ENCODE measurements at places on chromosomes 4 and X. TPM values are rescaled to one million over a fixed set of nuclear protein-coding genes. Genes with fewer than 3 reads are reported as not detected.

Gene CPLX1
- total RNA-seq: 1.6 TPM

Gene ZCCHC18
- total RNA-seq: not detected

- H3K4me1 ChIP-seq: no peaks in the 10 kb centered on the region
- no peak overlapping the region for H3K4me3 ChIP-seq
- H3K27ac ChIP-seq: no peak overlapping the region
Measured at GRCh38 chrX:63434206-63434605, 83.1 kb upstream of the SPIN4 start.

Gene PALLD
- 168 TPM for total RNA-seq

DNA sequence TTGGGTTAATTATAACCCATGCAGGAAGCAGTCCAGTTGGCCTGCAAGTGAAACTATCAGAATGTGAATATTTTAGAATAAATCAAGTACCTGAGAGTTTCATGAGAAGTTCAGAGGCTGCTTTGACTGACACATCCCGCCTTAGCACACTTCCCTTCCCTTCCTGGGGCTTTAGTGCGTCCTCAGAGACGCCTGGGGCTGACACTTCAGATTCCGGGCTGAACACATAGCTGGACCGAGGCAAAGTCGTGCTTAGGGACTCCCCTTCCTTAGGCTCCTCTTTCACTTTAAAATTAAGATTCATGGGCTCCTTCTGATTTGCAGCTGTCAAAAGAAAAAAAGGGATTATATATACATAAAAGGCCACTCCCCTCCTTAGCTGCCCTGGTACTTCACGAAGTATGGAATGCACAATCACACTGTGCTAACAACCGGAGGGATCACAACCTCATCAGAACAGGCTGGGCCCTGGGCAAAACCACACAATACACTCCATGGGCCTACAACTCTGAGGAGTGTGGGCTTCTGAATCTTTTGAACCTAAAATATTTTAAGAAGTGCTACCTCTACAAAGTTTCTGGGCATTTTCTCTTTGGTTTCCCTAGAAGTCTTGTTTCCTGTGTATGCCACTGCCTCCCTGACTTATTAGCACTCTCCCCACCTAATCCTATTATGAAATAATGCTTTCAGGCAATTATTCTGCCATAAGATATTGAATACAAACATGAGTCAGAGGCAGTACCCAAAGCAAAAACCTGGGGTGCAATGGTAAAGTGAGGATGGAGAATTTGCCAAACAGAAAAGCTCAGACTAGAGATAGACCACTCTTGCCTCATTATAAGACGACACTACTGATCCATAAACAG is 68.2 kb downstream of the ZNF827 start:
- DNase-seq: no peak
- H3K36me3 ChIP-seq: peaks cover 3% of the 10 kb centered on the region
- no peaks in the 10 kb centered on the region for H3K27me3 ChIP-seq
- peaks cover 27% of the 10 kb centered on the region for H3K4me1 ChIP-seq
- peak overlapping the region; percentile 31 for H3K4me3 ChIP-seq

GRCh38 chrX:154827194-154828015 is 7.1 kb downstream of the SMIM9 start:
- H3K4me1 ChIP-seq: no peaks in the 10 kb centered on the region
- H3K36me3 ChIP-seq: no peaks in the 10 kb centered on the region
- no peak overlapping the region for H3K27ac ChIP-seq
- no peak overlapping the region for H3K4me3 ChIP-seq
- H3K27me3 ChIP-seq: no peaks in the 10 kb centered on the region

GRCh38 chr4:46441136-46441859 is 51.4 kb upstream of the GABRA2 start:
- H3K4me3 ChIP-seq: no peak overlapping the region
- H3K27ac ChIP-seq: no peak overlapping the region
- no peaks in the 10 kb centered on the region for H3K36me3 ChIP-seq
- no peaks in the 10 kb centered on the region for H3K27me3 ChIP-seq

DNA sequence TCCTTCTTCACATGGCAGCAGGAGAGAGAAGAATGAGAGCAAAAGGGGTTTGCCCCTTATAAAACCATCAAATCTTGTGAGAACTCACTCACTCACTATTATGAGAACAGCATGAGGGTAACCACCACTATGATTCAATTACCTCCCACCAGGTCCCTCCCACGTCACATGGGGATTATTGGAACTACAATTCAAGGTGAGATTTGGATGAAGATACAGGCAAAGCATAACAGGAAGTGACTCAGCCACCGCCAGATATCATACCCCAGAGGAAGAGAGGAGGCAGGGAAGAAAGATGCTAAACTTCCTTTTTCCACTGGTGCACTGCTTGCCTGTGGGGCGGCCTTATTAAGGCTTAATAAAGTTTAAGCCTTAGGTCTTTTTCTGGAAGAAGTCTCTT is 766.1 kb downstream of the KCTD8 start:
- no peak for DNase-seq
- no peaks in the 10 kb centered on the region for H3K27me3 ChIP-seq
- H3K4me1 ChIP-seq: no peaks in the 10 kb centered on the region
- H3K4me3 ChIP-seq: no peak overlapping the region
- H3K27ac ChIP-seq: no peak overlapping the region

Gene KDM6A
- total RNA-seq: 21.3 TPM

- no peak overlapping the region for H3K27ac ChIP-seq
- H3K4me3 ChIP-seq: peak overlapping the region; percentile 68
- peaks cover 41% of the 10 kb centered on the region for H3K27me3 ChIP-seq
- no peaks in the 10 kb centered on the region for H3K4me1 ChIP-seq
Measured at GRCh38 chrX:132022198-132022966, 720 bp upstream of the STK26 start.

DNA sequence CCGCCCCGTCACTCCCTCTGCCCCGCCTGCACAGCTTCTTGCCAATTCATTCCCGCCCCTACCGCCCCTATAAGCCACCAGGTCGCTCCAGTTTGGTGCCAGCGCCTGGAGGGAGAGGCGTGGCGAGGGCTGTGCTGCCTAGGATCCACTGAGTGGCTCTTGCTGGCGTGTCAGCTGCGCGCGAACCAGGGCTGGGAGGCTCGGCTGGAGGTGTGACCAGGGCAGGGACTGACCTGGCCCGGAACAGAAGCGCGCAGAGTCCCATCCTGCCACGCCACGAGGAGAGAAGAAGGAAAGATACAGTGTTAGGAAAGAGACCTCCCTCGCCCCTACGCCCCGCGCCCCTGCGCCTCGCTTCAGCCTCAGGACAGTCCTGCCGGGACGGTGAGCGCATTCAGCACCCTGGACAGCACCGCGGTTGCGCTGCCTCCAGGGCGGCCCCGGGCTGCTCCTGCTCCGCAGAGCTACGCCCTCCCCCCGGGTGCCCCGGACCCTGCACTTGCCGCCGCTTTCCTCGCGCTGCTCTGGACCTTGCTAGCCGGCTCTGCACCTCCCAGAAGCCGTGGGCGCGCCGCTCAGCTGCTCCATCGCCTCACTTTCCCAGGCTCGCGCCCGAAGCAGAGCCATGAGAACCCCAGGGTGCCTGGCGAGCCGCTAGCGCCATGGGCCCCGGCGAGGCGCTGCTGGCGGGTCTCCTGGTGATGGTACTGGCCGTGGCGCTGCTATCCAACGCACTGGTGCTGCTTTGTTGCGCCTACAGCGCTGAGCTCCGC is at the start of gene GPR78:
GPR78 (plus strand) TSS at position 72 of the 773 bp plus-strand sequence; CDS start at position 663, 591 bp downstream.
- no peaks in the 10 kb centered on the region for H3K4me1 ChIP-seq
- peaks cover 71% of the 10 kb centered on the region for H3K27me3 ChIP-seq
- H3K36me3 ChIP-seq: no peaks in the 10 kb centered on the region
- DNase-seq: peak; percentile 70

Gene SOX3
- not detected for total RNA-seq

DNA sequence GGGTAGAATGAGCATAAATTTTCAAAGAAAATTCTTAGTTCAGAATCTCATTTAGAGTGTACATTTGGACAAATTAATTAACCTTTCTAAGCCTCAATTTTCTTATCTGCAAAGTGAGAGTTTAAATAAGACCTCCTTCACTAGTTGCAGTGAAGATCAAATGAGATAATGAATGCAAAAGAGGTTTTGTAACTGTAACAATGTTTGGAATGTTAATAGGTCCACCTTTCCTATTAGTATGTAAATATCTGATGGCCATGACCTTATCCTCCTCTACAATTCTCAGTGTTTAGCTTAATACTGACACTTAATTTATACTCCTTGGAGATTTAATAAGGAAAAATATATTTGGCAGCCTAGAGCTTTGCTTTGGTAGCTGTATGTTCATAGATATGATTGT is 138.8 kb downstream of the GABRG1 start:
- H3K36me3 ChIP-seq: no peaks in the 10 kb centered on the region
- H3K4me3 ChIP-seq: no peak overlapping the region
- H3K27ac ChIP-seq: no peak overlapping the region
- DNase-seq: no peak

Gene BMPR1B
- 13.0 TPM for total RNA-seq

Data from psoas muscle (tissue), 8 donors.